ENCODE measurements at places on chromosomes 12 and 14. TPM values are rescaled to one million over a fixed set of nuclear protein-coding genes. Genes with fewer than 3 reads are reported as not detected.

The HSP90B1 gene
- 279 TPM for total RNA-seq

- DNase-seq: no peak
These were observed 48.3 kb upstream of the KICS2 start for GRCh38 chr12:64270411-64270810.

GRCh38 chr14:50225067-50225973 is 6.1 kb downstream of the SOS2 start:
- no peak for DNase-seq

DNA sequence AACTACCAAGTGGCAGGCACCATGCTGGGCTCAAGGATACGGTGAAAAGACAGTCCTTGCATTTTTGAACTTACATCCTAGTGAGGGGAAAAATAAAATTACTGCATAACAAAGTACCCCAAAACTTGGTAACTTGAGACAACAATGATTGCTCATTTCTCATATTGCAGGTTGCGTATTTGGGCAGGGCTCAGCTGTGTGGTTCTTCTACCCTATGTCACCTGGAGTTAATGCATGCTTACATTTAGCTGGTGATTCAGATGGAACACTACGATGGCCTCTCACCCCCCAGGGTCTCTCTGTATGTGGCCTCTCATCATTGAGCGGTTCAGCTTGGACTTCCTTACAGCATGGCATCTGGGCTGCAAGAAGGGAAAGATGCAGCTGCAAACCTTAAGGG is 60.7 kb upstream of the RBM19 start:
- DNase-seq: no peak

Measured in activated naive CD8-positive, alpha-beta T cell treated with anti-CD3 and anti-CD28 coated beads, Interleukin-2, amount 10 ng/mL, durations not matched to agents 7 days and 5 days (primary cell).